Astrocyte of the hippocampus (primary cell): ENCODE measurements at places on chromosomes 1 and 21.

DNA sequence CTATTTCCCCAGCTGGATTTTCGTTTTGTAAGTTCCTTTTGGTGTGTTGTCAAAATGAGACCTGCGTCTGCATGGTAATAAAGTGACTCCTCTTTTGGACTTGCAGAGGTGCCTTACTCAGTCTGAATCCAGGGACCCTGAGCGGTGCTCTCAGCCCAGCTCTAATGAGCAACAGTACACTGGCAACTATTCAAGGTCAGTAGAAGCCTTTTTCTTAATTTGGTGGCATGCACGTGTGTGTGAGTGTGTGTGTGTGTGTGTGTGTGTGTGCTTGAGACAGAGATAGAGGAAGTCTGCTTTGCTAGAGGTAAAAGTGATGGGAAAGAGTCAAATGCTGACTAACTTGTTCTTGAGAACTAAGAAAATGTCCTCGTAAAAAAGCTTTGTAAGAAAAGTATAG lies 105.4 kb downstream of the CD247 start:
- DNase-seq = no peak

GRCh38 chr1:39026051-39026865 lies at the start of gene NDUFS5:
Gene NDUFS5 (plus strand): TSS chr1:39026350. CDS start chr1:39028725, 2,375 bp downstream.
- DNase-seq = peak; percentile 97

GRCh38 chr1:49526672-49527071 lies 497.1 kb downstream of the AGBL4 start:
- no peak for DNase-seq

- DNase-seq = no peak
Measured at GRCh38 chr1:153396461-153396860, 5.6 kb upstream of the S100A8 start.

GRCh38 chr1:198934901-198935305 lies 296.1 kb downstream of the PTPRC start:
- DNase-seq = peak; percentile 56

- no peak for DNase-seq
Measured at GRCh38 chr21:26465916-26466315, 107.2 kb downstream of the CYYR1 start.

- DNase-seq = no peak
Measured at GRCh38 chr1:72547412-72547811, 265.1 kb upstream of the NEGR1 start.

DNA sequence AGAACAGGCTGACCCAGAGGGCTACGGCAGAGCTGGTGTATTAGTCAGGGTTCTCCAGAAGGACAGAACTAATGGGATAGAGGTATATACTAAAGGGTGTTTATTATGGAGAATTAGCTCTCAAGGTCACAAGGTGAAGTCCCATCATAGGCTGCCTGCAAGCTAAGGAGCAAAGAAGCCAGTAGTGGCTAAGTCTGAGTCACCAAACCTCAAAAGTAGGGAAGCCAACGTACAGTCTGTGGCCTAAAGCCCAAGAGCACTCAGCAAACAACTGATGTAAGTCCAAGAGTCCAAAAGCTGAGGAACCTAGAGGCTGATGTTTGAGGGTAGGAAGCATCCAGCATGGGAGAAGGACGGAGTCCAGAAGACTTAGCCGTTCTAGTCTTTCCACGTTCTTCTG lies 179.2 kb downstream of the BACH1 start:
- peak; percentile 58 for DNase-seq

DNA sequence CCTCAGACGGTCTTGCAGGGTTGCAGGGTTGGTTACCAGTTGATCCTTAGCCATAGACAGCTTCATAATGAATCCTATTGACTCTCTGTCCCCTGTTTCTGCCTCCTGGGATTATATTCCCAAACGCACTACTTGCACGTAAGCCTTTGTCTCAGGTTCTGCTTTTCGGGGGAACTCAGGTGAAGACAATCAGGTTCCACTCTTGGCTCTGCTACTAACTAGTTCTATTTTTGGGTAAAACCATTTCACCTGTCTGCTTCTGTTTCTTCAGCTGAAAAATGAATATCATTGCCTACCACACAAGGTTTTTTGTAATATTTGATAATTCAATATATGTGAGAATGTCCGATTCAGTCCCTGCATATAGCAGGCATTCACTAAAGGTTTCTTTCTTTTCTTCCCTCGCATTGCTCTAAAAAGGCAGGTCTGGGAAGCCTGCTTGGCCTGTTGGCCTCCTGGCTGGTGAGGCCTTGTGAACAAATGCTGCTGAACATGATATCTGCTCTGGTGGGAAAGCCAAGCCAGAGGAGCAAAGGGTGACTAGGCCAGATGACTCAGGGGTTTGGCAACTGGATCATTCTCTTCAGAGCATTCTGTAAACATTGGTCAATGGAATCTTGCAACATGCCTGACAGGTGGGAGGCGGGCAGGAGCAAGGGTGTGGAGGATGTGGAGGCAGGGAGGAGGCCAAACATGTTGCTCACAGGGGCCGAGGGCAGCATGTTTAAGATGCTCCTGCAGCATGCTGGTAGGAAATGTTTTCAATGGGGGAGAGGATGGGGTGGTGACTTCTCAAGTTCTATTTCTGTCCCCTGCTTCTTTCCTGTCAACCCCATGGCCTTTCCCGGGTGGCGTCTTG lies 23.8 kb downstream of the IER5 start:
- peak; percentile 94 for DNase-seq

DNA sequence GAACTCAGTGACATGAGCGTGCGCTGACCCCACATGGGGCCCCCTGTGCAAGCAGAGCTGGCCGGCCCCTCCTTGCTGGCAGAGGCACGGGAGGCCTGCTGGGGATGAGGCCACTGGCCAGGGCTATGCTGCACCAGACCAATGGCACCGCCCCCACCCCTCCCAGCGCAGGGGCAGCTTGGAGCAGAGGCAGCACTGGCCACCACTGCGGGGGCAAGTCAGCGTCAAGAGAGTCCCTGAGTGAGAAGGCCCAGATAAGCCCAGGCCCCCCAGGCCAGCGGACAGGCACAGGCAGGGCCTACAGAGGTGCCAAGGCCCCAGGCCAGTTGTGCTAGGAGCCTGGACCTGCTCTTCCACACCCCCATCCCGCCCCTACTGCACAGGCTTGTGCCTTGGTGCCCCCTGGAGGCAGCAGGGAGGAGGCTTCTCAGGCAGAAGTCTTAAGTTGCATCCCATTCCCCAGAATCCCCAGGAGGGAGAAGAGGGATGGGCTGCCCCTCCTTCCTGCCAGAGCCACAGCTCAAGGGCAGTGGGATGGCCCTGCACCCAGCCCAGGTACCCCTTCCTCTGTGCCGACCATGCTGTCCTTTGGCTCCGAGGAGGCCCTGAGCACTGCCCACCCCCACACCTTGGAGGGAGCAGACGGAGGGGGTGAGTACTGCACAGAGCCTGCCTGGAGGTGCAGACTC lies 35.8 kb downstream of the EPHX1 start:
- DNase-seq = peak; percentile 88

DNA sequence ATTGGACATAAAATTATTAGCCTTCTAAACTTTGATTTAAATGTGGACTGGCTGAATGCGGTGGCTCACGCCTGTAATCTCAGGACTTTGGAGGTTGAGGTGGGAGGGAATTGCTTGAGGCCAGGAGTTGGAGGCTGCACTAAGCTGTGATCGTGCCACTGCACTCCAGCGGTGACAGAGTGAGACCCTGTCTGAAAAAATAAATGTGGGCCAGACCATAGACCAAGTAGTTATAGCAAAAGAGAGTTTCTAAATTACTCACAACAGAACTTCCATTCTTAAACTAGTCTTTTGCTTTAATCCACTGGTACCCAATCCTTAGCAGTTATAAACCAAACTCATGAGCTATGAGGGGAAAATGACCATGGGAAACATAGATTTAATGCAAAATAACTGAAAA lies 35.2 kb downstream of the RAP1A start:
- DNase-seq = no peak

- DNase-seq = no peak
Measured at GRCh38 chr1:11485191-11485590, 6.2 kb downstream of the DISP3 start.

GRCh38 chr1:221350091-221350490 lies 391.8 kb downstream of the DUSP10 start:
- peak; percentile 23 for DNase-seq

DNA sequence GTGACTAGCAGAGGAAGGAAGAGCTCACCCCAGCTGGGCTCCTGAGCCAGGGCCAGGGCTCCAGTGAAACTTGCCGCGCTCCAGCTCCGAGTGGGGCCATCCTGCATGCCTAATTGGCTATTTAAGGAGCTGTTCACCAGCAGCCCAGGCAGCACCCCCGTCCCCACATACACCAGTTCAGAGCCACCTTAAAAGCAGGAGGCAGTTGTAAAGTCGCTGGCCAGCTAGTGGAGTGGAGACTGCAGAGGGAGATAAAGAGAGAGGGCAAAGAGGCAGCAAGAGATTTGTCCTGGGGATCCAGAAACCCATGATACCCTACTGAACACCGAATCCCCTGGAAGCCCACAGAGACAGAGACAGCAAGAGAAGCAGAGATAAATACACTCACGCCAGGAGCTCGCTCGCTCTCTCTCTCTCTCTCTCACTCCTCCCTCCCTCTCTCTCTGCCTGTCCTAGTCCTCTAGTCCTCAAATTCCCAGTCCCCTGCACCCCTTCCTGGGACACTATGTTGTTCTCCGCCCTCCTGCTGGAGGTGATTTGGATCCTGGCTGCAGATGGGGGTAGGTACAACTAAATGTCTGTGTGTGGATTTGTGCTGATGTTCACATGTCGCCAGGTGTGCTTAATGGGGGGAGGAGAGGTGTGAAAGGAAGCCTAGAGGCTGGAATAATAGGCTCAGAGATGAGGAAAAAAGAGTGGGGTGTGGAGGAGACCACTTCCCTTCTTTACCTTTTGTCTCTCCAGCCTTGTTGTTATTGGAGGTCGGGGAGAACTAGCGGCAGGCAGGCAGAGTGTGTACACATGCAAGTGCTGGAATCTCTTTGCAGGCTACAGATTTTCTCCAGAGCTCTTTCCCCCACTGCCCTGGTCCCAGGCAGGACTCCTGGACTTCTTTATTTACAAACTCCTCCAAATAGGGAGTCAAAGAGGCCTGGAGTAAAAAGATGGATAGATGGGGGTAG lies at the start of gene CA14:
Gene CA14, plus strand, starts transcription at position 151 of the 962 bp plus-strand sequence. Its CDS starts 355 bp downstream, at position 506.
- peak; percentile 49 for DNase-seq

GRCh38 chr21:15066123-15066575 lies 1.3 kb upstream of the NRIP1 start:
- DNase-seq = no peak

DNA sequence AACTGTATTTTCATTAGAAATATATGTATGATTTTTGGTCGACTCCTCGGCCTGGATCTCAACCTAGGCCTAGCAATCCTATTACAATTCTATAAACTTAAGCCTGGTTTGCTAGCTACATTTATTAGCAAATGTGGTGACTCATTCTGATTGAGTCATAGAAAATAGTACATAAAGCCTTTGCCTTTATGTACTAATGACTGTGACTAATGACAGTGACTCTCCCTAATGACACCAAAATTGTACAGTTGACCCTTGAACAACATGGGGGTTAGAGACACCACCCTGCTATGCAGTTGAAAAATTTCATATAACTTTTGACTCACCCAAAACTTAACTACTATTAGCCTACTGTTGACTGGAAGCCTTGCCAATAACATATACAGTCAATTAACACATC lies 78.9 kb downstream of the CLEC20A start:
- DNase-seq = peak; percentile 34

DNA sequence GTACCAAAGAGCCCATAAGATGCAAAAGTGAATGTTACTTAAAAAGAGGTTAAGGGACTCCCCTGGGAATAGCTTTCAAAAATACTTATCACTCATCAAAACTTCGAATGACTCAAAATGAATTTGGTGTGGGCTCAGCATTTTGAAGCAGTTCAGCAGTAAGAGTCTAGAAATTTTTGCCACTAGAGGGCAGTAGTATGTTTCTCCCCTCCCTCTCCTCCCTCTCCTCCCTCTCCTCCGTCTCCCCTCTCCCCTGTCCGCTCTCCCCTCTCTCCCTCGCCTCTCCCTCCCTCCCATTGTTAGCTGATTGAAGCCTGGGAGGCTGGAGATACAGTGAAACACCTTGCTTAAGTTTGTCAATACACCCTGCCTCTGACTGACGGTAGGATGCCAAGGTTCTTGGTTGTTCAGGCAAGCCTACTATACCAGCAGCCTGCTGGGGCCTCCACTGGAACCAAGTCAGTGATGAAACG lies 70.8 kb upstream of the TENT5C start:
- peak; percentile 69 for DNase-seq

DNA sequence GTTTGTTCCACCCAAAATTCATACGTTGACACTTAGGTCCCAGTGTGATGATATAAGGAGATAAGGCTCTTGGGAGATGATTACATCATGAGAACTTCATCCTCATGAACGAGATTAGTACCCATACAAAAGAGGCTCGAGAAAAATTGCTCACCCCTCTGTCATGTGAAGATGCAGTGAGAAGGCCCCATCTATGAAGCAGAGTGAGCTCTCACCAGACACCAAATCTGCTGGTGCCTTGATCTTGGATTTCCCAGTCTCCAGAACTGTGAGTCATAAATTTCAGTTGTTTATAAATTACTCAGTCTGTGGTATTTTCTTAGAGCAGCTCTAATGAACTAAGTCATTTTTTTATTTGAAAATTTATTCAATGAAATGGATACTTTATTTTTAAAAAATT lies 42.6 kb upstream of the USP25 start:
- no peak for DNase-seq

- no peak for DNase-seq
Measured at GRCh38 chr1:172480431-172480830, 36.6 kb upstream of the PIGC start.

DNA sequence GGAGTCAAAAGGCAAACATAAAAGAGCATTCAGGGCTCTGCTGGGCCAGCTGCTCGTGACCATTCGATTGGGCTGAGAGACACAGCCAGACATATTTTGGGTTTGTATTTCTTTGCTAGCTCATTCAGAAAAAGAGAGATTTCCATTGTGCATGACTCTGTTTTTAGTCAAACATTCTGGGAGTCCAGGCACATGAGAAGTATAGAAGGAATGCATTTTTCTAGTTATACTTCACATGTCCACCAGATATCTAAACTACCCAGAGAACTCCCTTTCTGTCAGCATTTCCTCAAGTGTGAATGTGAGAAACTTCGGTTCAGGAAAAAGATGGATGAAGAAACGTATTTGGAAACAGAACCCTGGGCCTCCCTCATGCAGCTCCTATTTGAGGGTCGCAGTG lies 6.3 kb upstream of the KCNE1 start:
- DNase-seq = no peak

- no peak for DNase-seq
Measured at GRCh38 chr1:59404796-59405195, 107.9 kb downstream of the FGGY start.

DNA sequence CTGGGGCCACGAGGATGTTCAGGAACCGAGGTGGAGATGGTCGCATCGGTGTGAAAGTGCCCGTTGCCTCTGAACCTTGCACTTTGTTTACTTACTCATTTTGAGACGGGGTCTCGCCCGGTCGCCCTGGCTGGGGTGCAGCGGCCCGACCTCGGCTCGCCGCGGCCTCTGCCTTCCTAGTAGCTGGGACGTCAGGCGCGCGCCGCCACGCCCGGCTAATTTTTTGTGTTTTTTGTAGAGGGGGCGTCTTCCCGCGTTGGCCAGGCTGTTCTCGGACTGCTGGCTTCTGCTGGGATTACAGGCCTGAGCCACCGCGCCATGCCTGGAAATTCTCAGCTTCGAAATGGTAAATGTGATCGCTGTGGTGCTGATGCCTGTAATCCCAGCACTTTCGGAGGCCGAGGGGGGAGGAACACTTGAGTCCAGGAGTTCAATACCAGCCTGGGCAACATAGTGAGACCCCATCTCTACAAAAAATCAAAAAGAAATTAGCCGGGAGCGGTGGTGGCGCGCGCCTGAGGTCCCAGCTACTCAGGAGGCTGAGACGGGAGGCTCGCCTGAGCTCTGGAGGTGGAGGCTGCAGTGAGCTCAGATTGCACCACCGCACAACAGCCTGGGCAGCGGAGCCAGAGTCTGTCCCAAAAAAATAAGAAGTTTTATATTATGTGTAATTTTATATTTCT lies 684 bp upstream of the MRPL20 start:
- DNase-seq = peak; percentile 74
